ENCODE measurements at places on chromosomes 1 and 21.

DNA sequence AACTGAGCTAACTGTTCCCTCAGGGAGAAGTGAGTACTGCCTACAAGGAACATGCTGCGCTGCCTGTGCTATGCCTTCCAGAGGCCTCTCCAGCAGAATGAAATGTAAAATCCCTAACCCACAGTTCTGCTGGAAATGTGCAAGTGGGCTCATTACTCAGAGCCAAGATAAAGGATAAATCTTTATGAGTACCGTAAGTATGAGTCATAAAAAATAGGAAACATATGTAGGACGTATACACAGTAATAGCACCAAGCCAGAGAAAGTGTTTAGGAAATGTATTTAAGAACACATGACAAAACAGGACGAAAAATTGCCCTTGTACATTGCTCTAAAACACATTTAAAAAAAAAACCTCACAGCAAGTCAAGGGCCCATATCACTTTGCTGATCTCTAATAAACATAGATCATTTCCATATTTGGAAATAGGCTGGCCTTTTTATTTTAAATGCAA, 104.6 kb downstream of the TGFBR3 start:
- no peak for DNase-seq

- DNase-seq: no peak
Observed at GRCh38 chr1:111803951-111804350, 48.2 kb downstream of the DDX20 start.

DNA sequence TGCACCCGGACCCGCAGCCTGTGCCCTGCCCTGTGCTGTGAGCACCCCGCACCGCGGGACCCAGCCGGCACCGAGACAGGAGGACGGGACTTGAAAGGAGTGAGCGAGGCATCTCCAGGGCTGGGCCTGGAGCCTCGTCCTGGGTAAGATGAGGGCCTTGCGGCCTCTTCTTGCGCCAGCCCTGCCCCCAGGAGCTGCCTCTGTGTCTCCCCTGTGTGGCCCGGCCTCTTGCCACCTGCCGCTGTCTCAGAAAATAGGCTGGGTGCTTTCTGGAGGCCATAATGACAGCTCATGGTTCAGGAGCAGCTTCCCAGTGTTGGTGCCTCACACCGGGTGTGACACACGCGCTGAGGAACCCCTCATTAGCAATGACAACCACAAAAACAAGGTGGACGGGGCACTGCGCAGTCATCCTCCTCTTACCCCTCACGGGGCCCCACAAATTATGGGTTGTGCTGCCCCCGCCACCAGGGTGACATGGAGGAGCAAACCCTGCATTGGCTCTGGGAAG, 161.5 kb upstream of the C1orf174 start:
- DNase-seq: no peak

DNA sequence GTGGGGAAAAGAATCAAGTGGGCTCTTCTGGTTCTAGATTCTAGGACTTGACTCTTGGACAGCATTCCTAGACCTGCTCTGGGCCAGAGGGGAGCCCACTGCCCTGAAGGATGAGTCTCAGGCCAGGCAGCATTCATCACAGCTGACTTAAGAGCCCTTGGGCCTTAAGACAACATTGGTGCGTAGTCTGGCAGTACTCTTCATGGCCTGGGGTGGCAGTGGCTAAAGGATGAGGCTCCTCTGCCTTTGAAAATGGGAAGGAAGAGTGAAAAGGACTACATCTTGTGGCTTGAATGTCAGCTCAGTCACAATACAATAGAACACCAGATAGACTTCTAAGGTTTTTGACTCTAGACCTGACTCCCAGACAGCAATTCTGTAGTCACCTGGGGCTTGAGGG, 1415.1 kb upstream of the PRMT6 start:
- no peak for DNase-seq

- DNase-seq: no peak
Observed at GRCh38 chr1:215660259-215660658, 93.2 kb downstream of the KCTD3 start.

GRCh38 chr1:99370476-99370875, 106.2 kb downstream of the PLPPR4 start:
- DNase-seq: no peak

DNA sequence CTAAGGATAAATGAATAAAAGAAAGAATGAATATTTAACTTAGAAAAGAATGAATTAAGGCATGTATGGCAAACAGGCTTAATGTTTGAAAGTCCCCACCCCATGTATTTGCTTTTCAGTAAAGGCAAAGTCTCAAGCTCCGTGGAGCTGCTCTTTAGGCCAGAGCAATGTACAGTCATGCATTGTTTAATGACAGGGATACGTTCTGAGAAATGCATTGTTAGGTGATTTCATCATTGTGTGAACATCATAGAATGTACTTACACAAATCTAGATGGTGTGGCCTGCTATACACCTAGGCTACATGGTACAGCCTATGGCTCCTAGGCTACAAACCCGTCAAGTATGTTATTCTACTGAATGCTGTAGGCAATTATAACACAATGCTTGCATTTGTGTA, 51.6 kb upstream of the SPATA6 start:
- DNase-seq: no peak

- no peak for DNase-seq
Observed at GRCh38 chr1:210907251-210907805, 226.6 kb downstream of the KCNH1 start.

GRCh38 chr1:220882061-220882891, 3.0 kb downstream of the HLX start:
- no peak for DNase-seq

GRCh38 chr1:7002728-7003127, 217.5 kb downstream of the CAMTA1 start:
- DNase-seq: no peak

- no peak for DNase-seq
Observed at GRCh38 chr1:45103534-45103933, 91.5 kb downstream of the UROD start.

DNA sequence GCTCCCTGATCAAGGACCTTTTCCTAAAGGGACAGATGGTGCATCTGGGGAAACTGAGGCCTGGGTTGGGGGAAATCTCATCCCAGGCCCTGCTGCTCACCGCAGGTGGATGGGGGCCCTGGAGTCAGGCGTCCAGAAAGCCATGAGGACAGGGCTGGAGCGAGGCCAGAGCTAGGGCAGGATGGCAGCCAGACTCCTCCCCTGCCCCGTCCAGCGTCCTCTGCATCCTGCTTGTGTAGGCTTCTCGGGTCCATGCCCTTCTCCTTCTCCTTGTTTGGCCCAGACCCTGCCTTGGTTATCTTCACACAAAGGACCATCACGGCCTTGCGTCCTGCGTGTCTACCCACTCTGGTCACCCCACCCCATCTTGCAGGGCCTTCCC, 43.0 kb downstream of the TRIM11 start:
- DNase-seq: no peak

GRCh38 chr1:232287676-232288569, 342.0 kb downstream of the SIPA1L2 start:
- no peak for DNase-seq

- no peak for DNase-seq
Observed at GRCh38 chr1:65176591-65176990, 28.6 kb downstream of the AK4 start.

DNA sequence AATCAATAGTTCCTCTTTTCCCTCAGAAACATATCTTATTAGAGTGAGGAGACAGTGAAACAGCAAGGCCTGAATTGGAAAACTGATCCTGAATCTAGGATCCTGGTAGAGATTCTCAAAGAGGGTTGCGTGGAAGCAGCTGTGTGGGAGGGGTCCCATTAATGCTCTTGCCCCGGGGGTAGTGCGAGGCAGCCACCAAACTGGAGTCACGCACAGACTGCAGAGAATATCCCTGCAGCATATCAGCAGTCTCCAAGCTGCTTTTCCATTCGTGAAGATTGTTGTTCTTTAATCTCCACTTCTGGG, 150.1 kb downstream of the DISC1 start:
- DNase-seq: no peak

- DNase-seq: no peak
Observed at GRCh38 chr1:86718786-86719185, 14.4 kb downstream of the SH3GLB1 start.

GRCh38 chr1:163528710-163529348, 207.1 kb downstream of the NUF2 start:
- no peak for DNase-seq

DNA sequence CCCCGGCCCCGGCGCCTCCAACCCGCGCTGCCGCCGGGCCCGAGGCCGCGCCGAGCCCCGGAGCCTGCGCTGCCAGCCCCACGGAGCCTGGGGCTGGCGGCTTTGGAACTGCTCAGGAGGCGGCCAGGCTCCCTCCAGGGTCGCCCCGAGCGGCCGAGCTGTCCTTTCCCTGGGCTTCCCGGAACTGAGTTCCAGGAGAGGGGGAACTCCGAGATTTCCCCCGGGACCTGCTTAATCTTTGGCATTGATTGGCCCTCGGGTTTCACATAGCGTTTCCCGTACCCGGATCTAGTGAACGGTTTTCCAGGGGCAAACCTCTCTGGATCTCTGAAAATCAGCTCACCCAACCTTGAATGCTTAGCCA, 504 bp downstream of the H6PD start:
- no peak for DNase-seq

GRCh38 chr21:37257967-37258877, 8.9 kb downstream of the VPS26C start:
- DNase-seq: peak; percentile 78

DNA sequence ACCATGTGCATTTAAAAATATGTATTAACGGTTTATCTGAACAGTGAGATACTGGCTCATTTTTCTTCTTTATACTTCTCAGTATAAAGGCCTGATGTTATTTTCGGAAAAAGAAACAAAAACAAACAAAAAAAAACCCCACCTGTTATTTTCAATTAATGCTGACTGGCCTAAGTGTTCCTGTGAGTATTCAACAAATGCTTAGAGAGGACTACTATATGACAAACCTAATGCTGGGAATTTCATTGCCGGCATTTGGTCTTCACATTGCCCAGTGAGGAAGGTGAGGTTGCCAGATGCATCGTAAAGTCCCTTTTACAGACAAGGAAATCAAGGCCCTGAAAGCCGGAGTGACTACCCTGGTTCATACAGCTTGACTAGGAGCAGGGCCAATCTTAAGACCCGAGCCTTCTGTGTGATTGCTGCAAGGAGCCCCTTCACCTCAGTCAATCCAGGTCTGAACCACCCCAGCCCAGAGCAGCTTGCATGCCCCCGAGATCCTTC, 599 bp downstream of the MRPL24 start:
- no peak for DNase-seq

DNA sequence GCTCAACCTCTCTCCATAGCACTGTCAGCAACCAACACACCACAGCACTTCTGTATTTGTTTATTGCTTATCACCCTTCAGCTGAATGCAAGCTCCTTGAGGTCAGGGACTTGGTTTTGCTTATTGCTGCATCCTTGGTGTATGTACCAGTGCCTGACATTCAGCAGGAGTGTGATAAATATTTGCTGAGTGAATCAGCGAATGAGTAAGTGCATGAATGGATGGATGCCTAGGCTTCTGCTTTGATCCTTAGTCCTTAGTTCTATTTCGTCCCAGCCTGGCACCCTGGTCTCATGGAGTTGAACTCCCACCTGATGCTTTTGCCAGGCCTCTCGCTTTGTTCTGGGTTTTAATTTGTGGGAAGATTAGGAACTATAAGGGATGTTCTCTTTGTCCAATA, 88.2 kb downstream of the ZSCAN20 start:
- DNase-seq: no peak

- no peak for DNase-seq
Observed at GRCh38 chr1:46769028-46769740, 29.7 kb upstream of the CYP4B1 start.

- DNase-seq: no peak
Observed at GRCh38 chr1:51299981-51300670, 30.2 kb downstream of the TTC39A start.

DNA sequence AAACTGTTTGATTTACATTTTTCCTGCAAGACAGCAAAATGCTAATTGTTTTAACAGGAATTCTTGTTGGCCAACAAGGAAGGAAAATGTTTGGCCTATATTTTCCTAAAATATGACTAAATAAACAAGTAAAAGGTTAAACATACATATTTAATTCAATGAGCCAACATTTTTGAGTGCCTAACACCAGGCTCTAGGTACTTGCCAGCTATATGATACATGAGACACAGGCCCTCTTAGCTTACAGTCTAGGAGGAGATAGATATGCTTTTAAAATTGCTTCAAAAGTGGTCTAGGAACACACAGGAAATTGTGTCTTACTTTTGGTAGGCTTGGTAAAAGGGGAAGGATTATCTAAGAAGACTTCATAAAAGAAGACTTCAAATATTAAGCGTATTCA, 50.9 kb downstream of the PIGK start:
- DNase-seq: no peak

DNA sequence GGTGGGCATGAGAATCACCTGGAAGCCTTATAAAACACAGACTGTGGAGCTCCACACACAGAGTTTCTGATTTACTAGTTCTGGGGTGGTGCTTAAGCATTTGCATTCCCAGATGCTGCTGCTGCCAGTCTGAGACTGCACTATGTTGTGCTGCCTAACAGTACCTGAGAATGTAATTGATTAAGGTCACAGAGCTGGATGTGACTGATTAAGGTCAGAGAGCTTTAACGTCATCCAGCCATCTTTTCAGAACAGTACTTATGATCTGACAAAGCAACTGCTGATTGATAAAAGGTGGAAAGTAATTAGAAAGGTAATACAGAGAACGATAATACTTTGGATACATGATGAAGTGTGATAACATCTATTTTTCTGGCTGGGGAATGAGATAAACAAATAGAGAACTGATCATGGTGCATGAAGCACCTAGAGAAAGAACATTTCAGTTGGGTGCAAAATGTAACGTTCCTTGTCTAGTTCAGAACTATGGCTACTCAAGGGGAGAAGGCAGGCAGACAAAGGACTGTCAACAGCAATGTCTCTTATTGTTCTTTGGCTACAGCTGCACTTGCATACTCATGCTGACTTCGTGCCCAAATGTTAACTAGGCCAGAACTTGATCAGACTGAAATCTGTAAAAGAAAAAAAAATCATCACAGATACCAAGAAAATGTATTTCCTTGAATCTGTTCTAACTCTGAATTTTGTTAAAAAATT, 3.7 kb upstream of the UCK2 start:
- no peak for DNase-seq

DNA sequence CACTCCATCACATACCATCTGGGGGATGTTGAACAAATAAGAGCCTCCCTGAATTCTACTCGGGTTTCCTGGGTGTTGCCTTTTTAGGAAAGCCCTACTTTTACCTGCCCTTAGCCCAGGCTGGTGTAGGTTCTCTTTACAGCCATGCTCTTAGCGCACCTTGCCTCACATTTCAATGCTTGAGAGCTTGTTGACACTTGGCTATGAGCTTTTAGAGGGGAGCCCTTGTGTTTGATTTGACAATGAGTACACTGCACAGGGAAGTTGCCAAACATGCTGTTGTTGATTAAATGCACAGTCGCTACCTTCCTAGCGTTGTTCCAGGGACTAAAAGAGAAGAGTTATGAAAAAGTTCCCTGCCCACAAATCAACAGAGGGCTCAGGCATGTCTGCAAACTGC, 103.8 kb downstream of the TRABD2B start:
- no peak for DNase-seq

DNA sequence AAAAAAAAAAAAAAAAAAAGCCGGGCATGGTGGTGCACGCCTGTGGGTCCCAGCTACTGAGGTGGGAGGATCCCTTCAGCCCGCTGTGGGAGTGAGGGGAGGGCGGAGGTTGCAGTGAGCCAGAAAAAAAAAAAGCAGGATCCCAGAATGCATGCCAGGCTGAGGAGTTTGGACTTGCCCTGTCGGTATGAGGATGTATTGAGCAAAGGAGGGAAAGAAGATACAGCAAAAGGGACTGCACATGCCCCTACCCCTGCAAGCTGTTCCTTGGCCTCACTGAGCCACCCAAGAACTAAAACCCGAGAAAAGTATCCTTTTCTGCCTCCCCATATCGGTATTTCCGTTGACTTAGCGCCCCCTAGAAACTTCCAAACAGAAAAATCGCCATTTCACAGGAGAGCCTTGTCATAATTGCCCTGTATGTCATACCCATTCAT, 1.3 kb upstream of the GPATCH4 start:
- no peak for DNase-seq

All from substantia nigra (tissue), 51 donors.